ENCODE measurements at places on chromosomes 12 and 14.

DNA sequence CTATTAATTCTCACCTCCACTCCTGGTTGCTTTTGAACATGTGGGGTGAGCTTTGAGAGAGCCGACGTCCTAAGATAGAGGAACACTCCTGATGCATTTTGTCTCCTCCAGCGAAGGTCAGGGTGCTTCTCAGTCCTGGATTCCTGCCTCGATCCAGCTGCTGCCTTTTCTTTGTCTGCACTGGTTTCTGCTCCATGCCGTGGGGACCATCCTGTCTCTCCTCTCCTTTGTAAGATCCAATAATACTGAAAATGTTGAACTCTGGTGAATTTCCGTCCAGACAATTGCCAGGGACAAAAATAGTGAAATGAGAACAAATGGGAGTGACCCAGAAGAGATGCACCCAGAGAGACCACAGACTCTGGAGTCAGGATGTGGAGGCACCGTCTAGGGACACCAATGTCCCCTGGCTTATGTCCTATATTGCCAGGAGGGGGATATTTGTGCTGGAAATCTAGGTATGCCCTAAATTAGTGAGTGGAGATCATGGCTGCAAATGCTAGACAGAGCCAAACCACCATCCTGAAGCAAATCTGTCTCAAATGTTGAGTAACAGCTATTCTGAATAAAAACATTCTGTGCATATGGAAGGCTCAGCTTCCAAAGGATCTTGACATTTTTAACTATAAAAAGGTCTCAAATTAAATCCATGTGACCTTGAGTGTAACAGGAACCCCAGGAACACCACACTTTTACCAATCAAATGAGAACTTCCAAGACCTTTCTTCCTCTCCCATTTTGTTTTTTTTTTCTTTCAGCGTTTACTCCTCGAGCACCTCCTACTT lies 170.9 kb downstream of the PPM1H start:
- DNase-seq, result no peak

DNA sequence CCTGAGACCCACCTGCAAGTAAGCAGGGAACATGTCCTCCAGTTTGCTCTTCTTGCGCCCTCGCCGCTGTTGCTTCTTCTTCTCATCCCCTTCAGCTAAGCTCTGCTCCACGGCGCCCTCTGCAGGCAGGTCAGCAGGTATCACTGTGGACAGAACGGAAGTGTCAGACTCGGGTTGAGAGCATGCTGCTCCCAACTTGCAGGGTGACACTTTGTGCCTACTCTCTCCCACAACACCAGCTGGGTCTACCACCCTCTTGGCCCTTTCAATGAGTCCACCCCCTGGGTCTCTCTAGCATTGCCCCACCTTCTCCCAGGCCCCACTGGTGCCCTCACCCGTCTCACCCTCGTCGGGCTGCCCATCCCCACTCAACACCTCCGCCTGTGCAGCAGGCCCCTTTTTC lies 16.7 kb downstream of the KMT2D start:
- no peak for DNase-seq

GRCh38 chr14:77508249-77508648 lies 9.6 kb upstream of the ISM2 start:
- DNase-seq, result no peak

- DNase-seq, result no peak
These were observed 145.4 kb downstream of the TMTC2 start for GRCh38 chr12:82832096-82832495.

DNA sequence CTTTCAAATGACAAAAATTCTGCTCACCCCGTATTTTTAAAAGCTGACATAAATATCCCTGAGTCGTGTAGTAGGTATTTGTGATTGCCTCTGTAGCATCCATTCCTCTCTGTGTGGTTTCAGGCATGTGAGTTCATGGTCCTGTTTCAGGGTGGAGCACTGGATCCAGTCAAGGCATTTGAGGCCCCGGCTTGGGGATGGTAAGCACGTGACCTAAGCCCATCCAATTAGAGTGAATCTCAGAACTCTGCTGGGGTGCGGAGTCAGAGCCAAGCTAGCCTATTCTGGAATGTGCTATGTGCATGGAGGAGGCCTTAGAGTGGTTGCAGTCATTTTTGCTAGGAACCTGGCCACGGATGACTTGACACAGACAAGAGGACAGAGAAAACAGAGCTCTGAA lies 4.3 kb upstream of the CSRP2 start:
- DNase-seq, result no peak
